ENCODE measurements at places on chromosomes 6 and 20.

DNA sequence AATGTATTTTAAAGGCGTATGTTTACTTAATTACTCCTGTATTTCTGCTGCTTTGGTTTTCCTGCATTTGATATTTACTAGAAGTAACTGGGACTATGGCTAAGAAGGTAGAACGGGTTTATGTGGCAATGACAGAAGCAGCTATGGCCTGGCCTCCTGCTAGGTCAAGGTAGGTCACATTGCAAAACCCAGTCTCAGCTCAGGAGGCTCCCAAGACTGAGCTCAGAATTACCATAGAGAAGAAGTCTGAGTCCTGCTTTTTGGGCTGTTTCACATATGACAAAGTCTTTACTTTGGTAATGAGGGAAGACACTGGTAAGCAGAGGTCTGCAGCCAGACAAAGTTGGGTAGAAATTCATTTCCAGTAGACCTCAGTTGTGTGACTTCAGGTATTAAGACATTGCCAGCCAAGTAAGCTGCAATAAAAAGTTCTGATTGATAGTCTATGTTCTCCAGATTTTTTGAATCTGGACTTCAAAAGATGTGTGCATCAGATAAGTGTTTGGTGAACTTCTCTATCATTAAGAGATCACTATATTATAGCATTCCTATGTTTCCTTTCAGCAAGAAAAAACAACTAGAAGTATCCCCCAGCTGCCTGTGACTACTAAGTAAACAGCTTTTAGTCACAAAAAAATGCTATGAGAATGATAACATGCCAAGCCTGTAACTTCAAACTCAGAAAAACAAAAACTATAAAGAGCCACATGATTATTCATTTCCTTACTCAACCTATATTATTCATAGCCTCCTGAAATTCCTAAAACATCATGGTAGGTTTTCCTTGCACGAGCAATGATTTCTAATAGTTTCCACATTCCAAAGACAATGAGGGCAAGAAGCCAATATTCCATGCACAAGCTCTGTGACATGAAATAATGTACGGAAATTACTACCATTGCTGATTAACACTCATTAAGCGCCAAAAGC is 312.3 kb downstream of the HAO1 start:
- H3K4me3 ChIP-seq: no peak overlapping the region
- DNase-seq: no peak
- H3K27me3 ChIP-seq: no peaks in the 10 kb centered on the region
- no peak overlapping the region for H3K27ac ChIP-seq

DNA sequence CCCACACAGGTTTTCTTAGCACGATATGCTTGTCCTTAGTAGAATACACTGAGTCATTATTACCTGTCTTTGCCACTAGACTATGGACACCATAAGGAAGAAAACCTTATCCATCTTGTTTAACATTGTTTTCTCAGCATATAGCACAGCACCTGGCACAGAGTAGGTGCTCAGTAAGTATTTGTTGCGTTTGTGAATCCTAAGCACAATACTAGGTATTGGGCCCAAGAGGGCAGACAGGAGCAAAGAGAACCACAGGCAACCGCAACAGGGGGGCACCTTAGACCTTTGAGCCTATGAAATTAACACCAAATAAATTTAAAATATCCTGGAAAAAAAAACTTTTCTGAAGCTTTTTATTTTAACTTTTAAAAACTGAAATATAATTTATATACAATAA is 3.7 kb upstream of the NCOA6 start:
- peak; percentile 35 for DNase-seq
- no peak overlapping the region for H3K4me3 ChIP-seq
- no peaks in the 10 kb centered on the region for H3K27me3 ChIP-seq

- no peak overlapping the region for H3K27ac ChIP-seq
- H3K36me3 ChIP-seq: no peaks in the 10 kb centered on the region
- H3K4me1 ChIP-seq: peaks cover 4% of the 10 kb centered on the region
- DNase-seq: no peak
- no peaks in the 10 kb centered on the region for H3K27me3 ChIP-seq
- H3K4me3 ChIP-seq: no peak overlapping the region
Measured at GRCh38 chr20:41040855-41041254, 12.2 kb downstream of the TOP1 start.

DNA sequence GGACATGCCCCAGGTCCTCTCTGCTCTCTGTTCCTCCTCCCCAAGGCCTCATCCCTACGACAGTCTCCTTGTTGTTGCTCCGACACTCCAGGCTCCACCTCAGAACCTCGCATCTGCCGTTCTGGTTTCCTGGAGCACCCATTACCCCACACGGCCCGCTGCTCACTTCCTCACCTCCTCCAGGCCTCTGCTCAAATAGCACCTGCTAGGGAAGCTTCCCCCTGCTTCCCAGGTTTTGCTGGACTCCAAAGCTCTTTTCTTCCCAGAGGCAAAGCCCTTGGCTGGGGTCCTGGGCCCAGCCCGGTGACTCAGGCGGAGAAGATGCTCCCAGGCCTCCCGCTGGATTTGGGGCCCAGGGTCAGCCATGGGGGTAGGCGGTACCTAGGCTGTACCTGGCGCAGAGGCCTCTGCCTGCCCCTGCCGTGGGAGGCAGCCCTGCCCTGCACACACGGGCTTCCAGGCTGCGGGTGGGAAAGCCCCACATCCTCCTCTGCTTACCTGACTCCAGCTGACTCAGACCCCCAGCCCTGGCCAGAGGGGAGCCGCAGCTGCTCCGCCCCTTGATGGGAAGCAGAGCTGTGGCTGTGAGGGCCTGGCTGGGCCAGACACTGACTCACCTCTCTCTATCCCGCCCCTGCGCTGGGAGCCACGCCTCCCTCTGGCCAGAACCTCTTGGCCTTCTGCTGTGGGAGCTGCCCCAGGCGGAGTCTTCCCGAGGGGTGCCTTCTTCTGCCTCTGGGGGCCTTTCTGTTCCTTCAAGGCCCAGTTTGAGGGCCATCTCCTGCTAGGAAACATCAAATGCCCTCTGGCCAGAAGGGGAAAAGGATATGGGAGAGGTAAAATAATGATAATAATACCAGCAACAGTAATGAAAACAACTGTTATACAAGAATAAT is 130.5 kb downstream of the CEBPB start:
- DNase-seq: peak; percentile 94
- H3K4me1 ChIP-seq: peaks cover 6% of the 10 kb centered on the region
- H3K4me3 ChIP-seq: no peak overlapping the region
- no peak overlapping the region for H3K27ac ChIP-seq
- H3K27me3 ChIP-seq: no peaks in the 10 kb centered on the region

DNA sequence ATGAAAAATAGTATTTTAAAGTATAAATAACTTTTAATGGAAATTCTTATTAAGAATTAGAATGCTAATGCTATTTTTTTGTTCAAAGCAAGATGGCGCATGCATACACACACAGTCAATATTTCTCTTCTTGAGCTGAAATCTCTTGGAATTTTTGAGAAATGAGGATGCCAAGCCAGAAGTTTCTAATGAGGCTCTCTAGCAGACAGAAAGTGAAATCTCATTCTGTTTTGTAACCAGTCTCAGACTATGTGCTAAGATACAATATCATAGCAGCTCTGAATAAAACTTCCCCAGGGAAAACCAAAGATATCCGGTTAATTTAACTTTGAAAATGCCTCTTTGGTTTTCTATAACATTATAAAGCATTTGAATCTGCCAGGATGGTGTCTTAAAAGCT is 97.2 kb upstream of the HDAC2 start:
- no peaks in the 10 kb centered on the region for H3K27me3 ChIP-seq
- no peaks in the 10 kb centered on the region for H3K4me1 ChIP-seq
- no peak for DNase-seq
- H3K36me3 ChIP-seq: no peaks in the 10 kb centered on the region

DNA sequence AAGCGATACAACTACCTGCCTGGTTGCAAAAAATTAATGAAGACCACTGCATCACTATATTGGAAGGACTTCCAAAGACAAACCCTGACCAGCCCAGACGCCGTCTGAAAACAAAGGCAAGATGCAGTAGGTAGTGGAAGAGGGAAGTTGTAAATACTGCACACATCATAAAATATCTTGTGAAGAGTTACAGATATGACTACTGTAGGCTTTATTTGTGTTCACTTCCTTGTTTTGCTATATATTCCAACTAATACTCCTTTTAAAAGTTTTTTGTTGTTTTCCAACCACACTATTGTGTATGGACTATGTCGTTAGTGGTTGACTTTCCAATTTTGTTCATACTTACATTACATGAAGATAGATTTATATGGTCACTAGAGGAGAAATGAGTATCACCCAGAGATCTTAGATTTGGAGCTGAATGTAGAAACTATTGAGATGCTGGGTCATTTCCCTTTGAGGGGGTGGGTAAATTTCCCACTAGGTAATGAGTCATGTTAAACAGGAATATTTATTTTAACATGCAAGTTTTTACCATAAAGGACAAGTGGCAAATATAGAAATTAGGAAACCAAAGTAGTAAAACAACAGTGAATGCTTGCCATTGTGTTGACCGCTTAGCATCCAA is 16.6 kb upstream of the TXLNB start:
- H3K27ac ChIP-seq: no peak overlapping the region
- H3K27me3 ChIP-seq: no peaks in the 10 kb centered on the region
- no peak overlapping the region for H3K4me3 ChIP-seq
- no peak for DNase-seq
- no peaks in the 10 kb centered on the region for H3K4me1 ChIP-seq
- H3K36me3 ChIP-seq: no peaks in the 10 kb centered on the region

GRCh38 chr6:21613809-21614208 is 20.3 kb downstream of the SOX4 start:
- H3K36me3 ChIP-seq: no peaks in the 10 kb centered on the region
- no peaks in the 10 kb centered on the region for H3K27me3 ChIP-seq
- no peak overlapping the region for H3K27ac ChIP-seq
- no peaks in the 10 kb centered on the region for H3K4me1 ChIP-seq
